ENCODE measurements at places on chromosomes 7 and 10.
A peak's percentile ranks its signal among the peaks of the same experiment; 100 is the strongest.

GRCh38 chr7:55431898-55432297 lies 66.8 kb downstream of the LANCL2 start:
- DNase-seq: no peak

GRCh38 chr7:93047514-93048099 lies 70.2 kb downstream of the SAMD9 start:
- no peak for DNase-seq

GRCh38 chr10:91191584-91191919 lies 28.9 kb upstream of the PCGF5 start:
- no peak for DNase-seq

DNA sequence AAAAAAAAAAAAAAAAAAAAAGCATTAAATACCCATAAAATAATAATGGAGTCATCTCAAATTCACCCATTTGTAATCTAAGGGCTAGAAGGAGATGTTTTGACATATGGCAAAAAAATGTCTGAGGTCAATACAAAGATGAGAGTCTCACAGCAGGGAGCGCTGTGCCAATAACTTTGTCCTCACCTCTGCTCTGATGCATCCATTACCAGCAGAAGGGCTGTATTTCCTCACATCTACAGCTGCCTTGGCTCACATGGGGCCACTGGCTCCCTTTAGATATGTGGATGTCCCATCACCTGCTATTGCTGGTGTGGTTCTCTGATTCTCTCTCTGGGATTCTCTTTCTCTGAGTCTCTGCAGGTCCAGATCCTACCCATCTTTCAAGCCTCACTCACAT lies 90.3 kb upstream of the FAM133B start:
- no peak for DNase-seq

DNA sequence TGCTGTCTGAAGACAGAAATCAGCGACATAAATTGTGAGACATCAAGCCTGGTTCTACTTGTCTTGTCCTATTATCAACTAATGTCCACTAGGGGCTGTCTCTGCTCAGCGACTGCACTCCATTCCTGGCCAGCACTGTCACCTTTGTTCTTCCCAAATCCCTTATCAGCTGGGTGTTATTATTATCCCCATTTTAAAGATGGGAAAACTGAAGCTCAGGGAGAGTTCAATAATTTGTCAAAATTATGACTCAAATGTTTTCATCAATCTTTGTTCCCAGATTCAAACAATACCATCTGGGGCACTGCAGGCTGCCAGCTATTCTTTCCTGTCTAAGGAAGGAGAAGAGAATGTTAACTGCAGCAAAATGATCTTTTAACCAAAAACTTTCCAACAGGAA lies 431.6 kb upstream of the NFE2L3 start:
- DNase-seq: peak; percentile 16

DNA sequence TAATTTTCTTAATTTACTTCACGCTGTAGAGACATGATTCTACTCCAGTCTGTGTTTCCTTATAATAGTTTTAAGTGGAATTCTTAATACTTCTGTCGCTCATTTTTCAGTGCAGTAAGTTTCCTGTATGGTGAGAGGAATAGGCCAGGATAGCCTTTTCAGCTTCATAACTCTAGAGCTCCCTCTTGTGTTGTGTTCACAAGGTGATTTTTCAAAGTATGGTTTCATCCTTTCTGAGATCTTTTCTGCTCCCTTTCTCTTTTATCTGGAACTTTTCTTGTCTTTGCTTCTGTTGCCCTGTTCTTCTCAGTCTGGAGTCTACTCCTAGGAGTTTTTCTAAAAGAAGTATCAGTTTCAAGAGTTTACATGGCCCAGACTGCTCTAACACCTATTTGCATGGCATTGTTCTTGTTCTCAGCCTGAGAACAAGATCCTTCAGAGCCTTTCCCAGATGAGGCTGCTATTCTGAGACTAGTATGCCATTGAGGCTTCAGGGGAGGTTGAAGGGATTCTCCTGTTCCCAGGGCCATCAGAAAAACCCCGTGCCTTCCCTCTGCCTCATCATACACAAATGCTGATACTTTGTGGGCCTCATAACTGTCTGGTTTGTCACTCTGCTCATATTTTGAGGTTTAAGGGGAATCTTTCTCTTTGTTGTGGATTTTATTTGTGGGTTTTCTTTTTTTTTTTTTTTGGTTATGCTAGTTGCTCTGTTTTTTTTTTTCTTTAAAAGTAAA lies 21.8 kb downstream of the NET1 start:
- DNase-seq: peak; percentile 40

DNA sequence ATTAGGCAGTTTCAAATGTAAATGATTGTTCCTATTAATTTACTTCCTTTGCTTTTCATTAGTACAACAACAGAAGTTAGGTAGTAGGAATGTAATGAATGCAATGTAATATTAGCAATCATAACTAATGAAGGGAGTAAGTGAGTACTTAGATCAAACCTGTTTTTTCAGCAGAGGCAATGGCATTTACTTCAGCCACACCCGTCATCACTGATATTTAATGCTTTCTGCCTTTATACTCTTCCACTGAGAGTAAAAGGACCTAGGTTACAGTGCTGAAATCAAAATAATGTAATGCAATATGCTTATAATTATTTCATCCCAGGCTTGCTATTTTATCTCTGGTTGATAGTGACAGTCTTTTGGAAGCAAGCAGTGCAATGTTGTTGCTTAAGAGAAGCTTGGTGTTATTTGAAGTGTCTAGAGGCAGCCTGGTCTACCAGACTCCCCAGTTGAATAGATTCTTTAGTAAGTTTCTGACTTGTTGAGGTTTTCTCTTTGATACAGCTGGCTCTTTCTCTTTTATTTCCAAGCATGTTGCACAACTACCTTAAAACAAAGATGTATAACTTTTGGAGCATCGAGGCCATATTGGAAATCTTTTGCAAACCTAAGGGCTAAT lies 149.4 kb downstream of the RNLS start:
- no peak for DNase-seq

- peak; percentile 73 for DNase-seq
Observed at GRCh38 chr10:69639291-69640195, 9.5 kb downstream of the FAM241B start.

GRCh38 chr7:141699860-141700259 lies 2.1 kb downstream of the DENND11 start:
- no peak for DNase-seq

DNA sequence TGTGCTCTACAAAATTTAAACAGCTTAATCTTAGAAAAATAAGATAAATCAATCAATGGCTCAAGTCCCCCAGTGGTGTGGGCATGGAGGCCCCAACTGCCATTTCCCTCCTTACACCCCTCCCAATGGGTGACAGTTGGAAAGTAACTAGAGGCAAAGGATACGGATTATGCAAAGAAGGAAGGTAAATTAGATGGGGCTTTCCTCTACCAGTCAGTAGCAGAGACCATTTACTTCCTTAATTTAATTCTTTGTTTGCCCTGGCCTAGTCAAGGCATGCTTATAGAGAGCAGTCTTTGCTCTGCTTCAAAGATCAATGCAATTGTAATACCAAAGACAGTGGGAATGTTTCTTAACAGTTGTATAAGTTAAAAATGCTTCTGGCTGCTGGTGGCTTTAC lies 63.3 kb upstream of the PAPSS2 start:
- DNase-seq: no peak

DNA sequence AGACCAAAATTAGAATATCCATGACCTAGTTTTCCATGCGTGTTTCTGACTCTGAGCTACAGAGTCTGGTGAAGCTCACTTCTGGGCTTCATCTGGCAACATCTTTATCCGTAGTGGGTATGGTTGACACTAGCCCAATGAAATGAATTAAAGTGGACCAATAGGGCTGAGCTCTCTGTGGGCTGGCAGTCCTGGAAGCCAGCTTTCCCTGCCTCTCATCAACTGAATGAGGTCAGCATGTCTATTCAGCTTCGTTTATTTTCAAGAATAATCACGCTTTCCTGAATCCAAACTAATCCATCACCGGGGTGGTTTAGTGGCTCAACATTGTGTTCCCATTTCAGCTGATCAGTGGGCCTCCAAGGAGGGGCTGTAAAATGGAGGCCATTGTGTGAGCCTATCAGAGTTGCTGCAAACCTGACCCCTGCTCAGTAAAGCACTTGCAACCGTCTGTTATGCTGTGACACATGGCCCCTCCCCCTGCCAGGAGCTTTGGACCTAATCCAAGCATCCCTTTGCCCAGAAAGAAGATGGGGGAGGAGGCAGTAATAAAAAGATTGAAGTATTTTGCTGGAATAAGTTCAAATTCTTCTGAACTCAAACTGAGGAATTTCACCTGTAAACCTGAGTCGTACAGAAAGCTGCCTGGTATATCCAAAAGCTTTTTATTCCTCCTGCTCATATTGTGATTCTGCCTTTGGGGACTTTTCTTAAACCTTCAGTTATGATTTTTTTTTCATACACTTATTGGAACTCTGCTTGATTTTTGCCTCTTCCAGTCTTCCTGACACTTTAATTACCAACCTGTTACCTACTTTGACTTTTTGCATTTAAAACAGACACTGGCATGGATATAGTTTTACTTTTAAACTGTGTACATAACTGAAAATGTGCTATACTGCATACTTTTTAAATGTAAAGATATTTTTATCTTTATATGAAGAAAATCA lies 35.5 kb downstream of the CAV1 start:
- no peak for DNase-seq

DNA sequence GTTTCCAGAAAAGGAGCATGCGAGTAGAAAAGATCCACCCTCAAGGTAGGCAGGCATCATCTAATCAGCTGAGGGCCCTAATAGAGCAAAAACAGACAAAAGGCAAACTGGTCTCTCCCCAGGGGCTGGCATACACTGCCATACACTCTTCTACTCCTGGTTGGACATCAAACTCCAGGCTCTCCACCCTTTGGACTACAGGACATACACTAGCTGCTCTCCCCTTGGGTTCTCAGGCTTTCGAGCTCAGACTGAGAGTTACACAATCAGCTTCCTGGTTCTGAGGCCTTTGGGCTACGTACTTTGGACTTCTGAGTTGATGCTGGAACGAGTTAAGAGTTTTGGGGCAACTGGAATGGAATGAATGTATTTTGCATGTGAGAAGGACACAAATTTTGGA lies 50.9 kb upstream of the TM9SF3 start:
- no peak for DNase-seq

DNA sequence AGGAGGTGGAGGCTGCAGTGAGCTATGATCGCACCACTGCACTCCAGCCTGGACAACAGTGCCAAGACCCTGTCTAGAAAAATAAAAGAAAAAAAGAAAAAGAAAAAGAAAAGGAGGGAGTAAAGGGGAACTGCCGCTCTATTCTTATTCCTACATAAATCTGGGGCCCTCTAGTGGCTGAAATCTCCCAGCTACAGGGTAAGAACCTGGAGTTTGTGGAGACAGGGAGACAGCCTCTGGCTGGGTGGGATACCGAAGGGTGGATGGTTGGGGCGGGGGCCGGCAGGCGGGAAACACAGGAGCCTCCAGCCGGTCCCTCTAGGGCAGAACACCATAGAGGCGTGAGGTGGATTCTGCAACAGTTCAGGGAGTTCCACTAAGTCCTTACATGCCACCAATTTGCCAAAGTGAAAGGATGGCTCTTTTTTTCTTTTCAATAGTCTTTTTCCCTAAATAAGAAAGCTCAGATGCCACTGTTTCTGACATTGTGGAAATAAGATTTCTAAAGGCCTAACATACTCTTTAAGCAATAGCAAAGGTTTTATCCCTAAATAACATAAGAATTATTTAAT lies 117.3 kb downstream of the SVIL start:
- DNase-seq: peak; percentile 61

- no peak for DNase-seq
Observed at GRCh38 chr7:131097662-131098376, 229.9 kb upstream of the MKLN1 start.

DNA sequence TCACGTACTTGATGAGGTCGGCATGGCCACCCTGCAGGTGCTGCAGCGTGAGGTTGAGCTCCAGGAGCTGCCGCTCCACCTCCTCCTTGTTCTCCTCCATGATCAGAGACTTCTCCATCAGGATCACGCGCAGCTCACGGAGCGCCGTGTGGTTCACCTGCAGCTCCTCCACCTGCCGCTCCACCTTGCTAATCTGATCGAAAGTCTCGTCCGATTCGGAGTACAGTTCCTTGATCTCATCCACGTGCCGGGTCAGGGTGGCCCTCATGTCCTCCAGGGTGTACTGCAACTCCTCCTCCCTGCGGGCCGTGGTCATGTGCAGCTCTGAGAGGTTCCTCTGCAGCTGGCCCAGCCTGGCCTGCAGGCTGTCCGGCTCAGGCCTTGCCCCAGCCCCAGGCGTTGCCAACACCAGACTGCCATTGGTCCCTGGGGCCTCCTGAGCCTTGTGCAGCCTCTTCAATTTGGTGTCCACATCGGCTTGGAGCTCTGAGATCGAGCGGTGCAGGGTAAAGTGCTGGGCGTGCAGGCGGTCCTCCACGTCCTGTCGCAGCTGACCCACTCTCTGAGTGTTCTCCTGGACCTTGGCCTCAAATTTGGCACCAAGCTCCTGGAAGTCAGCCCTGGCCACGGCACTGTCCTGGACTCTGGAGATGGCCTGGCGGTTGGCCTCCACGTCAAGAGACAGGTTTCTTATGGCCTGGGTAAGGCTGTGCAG lies 13.9 kb downstream of the MMRN2 start:
- DNase-seq: no peak

DNA sequence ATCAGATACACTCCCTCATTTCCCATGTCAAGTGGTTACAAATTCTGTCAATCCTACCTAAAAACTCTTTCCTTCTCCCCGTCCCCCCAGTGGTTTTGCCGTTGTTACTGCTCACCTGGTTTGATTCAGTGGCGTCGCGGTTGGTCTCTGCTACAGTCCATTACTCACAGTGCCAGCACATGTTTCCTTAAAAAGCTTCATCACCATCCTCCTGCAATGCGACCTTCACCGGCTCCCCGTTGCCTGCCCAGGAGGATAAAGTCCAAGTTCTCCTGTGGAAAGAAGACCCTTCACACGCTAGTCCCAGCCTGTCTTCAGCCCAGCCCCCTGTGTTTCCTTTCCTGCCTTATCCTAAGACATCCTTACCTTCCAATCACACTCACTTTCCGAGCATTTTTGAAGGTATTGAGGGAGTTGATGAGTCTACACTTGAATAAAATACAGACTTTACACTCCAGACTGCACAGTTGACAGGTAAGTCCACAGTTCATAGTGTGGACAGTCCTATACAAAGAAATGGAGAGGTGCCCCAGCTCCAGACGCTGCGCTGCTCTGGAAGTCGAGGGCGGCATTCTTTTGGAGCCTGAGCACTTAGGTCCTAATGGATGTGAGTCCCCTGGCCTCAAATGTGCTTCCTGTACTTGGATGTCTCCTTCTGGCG lies 3.4 kb upstream of the LARP4B start:
- DNase-seq: no peak

DNA sequence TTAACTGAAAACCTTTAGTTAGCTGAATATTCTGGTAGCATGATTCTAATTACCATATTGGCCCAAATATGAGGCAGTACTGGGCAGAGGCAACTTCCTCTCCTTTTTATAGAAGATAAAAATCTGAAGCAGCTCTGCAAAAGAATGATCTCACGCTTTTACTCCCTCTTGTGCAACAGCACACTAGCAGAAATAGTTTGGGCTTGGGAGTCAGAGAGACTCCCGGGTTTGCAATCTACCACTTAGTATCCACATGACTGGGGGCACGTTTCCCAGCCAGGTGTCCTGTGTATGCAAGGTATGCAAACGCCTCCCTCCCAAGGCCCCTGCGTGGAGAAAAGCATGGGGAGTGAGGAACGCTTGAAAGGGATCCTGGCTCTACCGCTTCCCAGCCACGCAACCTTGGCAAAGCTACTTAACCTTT lies 47.2 kb upstream of the RHEB start:
- DNase-seq: no peak
